ENCODE measurements at places on chromosomes 2 and 18.

- H3K27ac ChIP-seq, result no peak overlapping the region
- peaks cover 26% of the 10 kb centered on the region for H3K36me3 ChIP-seq
- no peak for DNase-seq
- no peaks in the 10 kb centered on the region for H3K27me3 ChIP-seq
- H3K4me1 ChIP-seq, result peaks cover 12% of the 10 kb centered on the region
Observed at GRCh38 chr2:73933194-73933593, 6.5 kb downstream of the DGUOK start.

DNA sequence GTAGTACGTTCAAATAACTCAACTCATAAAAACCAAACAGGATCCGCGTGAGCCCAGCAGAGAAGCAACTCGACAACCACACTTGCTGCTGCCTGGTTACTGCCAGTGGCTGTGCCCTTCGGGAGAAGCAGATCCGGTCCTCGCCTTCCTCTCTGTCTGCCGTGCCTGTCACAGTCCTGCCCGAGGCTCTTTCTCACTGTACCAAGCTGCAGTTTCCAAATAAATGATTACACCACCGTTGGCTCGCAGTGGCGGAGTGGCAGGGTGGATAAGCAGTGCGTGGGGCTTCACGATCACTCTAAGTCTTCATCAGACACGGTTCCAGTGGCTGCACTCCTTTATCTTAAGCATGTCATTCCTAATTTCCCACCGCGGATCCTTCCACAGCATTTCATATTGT, 26.1 kb upstream of the SALL3 start:
- DNase-seq, result no peak
- H3K27me3 ChIP-seq, result peaks cover 77% of the 10 kb centered on the region
- H3K4me1 ChIP-seq, result no peaks in the 10 kb centered on the region
- no peak overlapping the region for H3K4me3 ChIP-seq

DNA sequence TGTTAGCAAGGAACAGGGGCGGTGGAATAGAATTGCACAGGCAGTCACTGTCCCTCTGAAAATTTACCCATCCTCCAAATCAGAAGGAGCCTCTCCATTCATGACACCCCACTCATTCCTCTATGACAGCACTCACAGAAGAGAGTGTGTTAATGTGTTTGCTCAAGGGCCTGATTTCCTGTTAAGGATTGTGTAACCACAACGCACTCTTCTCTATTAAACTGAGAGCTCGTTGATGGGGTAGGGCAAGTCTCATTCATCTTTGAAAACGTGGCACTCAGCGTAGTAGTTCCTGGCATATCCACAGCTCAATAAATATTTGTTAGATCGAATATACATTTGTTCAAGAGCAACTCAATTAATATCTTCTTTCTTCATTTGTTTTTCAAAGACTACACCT, 106.4 kb downstream of the VAPA start:
- H3K27ac ChIP-seq, result no peak overlapping the region
- peaks cover 43% of the 10 kb centered on the region for H3K4me1 ChIP-seq
- no peaks in the 10 kb centered on the region for H3K36me3 ChIP-seq
- H3K27me3 ChIP-seq, result no peaks in the 10 kb centered on the region
- no peak for DNase-seq
- H3K4me3 ChIP-seq, result no peak overlapping the region

DNA sequence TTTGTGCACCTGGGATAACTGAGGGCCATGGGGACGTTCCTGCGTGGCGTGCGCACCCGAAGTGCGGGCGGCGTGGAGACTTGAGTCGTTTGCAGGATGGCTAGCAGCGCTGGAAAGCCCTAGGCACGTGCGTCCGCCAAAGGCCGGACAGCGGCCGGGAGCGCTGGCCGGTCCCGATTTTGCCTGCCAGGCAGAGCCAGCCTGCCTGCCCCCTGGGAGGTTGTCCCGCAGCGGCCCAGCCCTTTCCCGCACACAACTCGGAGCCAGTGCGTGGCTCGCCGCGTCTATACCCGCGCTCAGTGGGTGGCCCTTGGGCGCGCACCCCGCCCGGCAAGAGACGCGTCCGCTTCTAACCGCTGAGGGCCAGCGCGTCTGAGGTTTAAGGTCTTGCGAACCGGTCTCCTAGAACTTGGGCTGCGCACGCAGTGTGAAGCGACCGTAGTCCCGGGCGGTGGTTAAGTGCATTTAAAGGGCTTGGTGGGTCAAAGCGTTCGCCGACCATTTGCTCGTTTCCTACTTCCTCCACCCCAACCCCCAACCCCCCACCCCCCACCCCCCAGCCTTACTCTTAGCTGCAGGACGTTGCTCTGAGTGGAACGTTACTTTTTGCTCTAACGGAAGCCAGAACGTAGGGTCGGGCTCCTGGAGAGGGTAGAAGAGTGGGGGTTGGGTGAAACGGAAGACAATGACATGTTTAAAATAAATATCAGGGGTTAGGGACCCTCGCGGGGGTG, 627 bp downstream of the CDCA7 start:
- peak overlapping the region; percentile 97 for H3K4me3 ChIP-seq
- no peaks in the 10 kb centered on the region for H3K27me3 ChIP-seq
- H3K36me3 ChIP-seq, result peaks cover 16% of the 10 kb centered on the region
- no peak overlapping the region for H3K27ac ChIP-seq
- H3K4me1 ChIP-seq, result peaks cover 20% of the 10 kb centered on the region
- DNase-seq, result no peak

DNA sequence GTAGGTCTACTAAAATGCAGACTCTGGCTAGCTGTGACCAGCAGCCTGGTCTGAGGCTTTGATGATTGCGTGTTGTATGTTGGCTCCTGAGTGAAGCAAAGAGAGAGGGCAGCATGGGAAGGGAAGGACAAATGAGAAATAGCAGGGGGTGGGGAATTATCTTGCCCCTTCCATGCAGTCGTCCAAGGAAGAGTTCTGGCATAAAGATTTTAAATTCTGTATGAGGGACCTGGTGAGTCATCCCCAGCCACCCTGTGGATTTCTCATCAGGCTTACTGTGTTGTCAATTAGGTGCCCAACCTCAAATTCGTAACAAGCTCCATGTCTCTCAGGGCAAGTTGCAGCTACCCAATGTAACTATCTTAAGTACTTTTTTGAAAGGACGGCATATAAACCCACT, 72.1 kb upstream of the NOSTRIN start:
- no peaks in the 10 kb centered on the region for H3K4me1 ChIP-seq

DNA sequence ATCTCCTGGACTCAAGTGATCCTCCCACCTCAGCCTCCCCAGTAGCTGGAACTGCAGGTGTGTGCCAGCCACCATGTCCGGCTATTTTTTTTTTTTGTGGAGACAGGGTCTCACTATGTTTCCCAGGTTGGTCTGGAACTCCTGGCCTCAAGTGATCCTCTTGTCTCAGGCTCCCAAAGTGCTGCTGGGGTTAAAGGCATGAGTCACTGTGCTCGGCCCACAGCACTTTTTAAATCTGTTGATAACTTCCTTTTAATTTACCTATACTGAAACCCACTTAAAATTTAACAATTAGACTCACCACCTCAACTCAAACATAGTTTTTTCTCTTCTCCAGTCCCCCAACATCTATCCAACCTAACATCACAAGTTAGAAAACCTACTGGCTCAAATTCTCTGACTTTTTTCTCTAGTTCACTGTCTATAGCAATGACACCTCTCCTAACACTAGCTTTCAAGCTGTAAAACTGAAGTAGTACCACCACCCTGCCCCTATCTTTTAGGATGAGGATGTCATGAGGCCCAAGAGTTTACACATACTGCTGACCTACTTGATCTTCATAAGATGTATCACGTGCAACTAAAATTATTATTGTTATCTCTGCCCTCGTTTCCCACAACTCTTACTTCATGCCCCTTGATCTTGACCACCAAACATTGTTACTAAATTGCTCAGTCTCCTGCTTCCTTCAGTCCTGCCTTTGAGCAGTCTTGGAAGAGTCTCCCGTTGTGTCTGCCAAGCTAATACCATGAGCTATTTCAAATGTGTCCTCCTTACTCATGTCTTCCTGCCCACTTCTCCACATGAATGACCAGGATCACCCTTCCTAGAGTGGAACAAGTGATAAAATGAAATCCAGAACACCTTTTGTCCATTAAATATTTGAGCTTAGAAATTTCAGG, 142.3 kb upstream of the ZFP36L2 start:
- H3K27me3 ChIP-seq, result no peaks in the 10 kb centered on the region
- DNase-seq, result no peak
- no peaks in the 10 kb centered on the region for H3K36me3 ChIP-seq
- H3K4me1 ChIP-seq, result no peaks in the 10 kb centered on the region
- H3K27ac ChIP-seq, result no peak overlapping the region

Measured in PC-9 (cell line).